ENCODE measurements at places on chromosomes 6 and 20.

- no peak for DNase-seq
These were observed 6.9 kb upstream of the RPL10A start for GRCh38 chr6:35461270-35461669.

- no peak for DNase-seq
These were observed 657 bp downstream of the NT5DC1 start for GRCh38 chr6:116101302-116101718.

- no peak for DNase-seq
These were observed 186.9 kb downstream of the HIVEP2 start for GRCh38 chr6:142757852-142758628.

DNA sequence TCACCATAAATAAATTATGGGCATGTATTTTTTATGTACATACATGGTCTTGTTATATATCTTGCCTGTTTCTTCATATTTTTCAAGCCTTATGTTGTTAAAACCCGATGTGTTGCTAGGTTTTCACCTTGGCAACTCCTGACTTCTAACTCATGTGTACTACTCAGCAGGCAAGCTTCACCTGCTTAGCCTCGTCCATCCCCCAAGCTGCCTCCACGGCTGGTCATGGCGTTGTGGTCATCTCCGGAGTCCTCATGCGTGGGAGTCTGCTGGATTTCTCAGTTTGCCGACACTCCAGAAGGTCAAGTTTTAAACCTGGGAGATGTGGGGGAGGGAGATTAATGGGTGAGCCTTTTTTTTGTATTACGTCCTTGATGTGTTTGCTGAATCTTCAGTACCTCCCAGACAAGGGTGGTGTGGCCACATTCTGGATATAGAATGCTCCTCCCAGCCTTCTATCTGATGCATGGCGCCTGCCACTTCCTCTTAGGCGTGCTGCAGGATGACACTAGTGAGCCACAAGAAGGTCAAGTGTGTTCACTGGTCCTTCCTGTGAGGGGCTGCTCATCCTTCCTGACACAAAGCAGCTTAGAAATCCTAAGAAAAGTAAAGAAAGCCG lies 26.6 kb upstream of the EDN3 start:
- no peak for DNase-seq

DNA sequence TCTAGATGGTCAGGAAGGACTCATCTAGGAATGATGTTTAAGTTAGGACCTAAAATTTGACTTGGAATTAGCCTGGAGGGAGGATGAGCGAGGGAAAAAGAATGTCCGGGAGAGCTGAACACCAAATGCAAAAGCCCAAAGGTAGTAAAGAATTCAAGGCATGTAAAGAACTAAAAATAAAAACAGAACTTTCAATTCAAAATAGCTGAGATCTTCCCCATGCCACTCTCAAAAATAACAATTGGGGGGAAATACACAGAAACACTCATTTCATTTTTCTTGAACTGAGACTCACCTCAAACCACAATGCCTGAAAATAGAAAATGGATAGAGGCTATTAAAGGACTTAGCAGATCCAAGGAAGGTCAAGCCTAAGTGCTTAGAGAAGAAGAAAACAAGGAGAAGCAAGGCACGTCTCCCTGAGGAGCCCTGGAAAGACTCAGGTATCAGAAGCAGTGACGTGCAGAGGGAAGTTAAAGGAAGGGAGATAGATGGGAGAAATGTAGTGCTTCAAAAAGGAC lies 10.4 kb downstream of the PXT1 start:
- DNase-seq = no peak

DNA sequence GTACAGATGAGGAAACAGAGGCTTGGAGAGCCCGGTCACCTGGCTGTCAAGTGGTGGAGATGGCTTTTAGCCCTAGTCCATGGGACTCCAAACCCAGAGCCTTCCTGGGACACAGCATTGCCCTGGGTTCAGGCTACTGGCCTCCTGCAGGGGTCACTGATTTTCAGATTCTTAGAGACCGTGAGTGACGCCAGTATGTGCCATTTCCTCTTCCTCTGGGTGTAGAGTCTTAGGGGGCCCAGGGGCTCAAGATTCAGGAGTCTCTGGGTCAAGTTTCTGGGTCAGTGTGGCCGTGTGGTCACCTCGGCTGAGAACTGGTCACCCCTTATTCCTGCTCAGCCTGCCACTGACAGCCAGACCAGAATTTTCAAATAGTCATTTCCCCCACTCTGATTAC lies 574 bp downstream of the ARHGAP40 start:
- no peak for DNase-seq

DNA sequence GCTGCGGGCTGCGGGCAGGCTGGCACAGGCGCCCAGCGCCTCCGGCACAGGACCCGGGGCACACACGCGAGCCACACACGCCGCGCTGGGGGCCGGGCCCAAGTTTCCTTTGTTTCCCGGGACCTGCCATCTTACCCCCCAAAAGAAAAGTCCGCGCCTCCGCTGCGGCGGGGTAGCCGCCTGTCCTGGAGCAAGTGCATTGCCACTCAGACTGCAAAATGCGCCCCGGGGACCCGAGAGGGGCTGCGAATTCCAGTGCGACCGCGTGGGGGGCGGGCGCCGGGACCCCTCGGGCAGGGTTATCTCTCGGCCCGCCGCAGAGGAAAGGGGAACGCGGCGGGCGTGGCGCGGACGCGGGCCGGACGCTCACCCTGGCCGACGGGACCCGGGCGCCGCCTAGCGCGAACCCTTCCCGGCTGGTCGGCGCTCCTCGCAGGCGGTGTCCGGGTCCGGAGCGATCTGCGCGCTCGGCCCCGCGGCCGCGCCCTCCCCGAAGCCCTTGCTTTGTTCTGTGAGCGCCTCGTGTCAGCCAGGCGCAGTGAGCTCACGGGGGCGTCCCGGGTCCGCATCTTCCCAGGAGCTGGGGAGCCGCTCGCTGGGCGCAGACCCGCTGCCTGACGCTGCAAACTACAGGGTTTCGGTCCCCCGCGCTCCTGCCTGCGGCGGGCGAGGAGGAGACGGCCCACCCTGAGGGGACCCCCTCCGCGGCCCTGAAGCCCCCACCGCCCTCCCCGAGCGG lies 639 bp upstream of the CD24 start:
- DNase-seq = peak; percentile 69

DNA sequence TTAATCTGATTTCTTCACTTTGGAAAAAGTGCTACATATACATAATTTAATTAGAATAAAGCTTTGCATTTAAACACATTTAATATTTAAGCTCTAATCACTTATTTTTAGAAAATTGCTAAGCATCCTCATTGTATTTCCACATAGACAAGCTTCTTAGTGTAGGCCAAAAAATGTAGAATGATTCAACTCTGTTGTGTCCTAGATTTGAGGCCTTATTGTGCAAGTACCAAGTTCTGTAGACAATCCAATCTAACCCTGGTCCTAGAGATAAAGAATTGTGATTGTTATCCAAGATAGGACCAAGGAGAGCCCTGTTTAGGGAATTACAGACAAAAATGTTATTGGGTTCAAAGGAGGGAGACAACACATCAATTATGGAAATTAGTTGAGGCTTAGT lies 27.6 kb downstream of the MRAP2 start:
- DNase-seq = no peak

GRCh38 chr6:106710580-106710979 lies 81.2 kb downstream of the QRSL1 start:
- DNase-seq = no peak

DNA sequence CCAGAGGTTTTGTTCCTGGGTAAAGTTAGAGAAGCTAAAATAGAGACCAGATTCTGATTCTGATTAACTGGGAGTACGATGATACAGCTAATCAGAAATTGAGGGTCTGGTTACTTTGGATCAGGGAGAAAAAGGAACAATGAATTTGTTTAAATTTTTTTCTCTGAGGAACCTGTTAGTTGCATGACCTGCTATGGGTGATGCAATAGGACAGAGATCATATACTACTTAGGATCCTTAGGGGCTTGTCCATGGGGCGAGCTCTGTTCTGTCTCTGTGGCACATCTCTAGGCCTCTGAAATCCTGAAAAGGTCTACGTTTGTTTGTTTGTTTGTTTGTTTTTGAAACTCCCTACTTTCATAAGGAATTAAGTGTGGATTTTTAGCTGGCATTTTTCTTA lies 166.1 kb upstream of the LAMP5 start:
- no peak for DNase-seq

GRCh38 chr6:167089243-167090142 lies 33.4 kb upstream of the CCR6 start:
- DNase-seq = no peak

DNA sequence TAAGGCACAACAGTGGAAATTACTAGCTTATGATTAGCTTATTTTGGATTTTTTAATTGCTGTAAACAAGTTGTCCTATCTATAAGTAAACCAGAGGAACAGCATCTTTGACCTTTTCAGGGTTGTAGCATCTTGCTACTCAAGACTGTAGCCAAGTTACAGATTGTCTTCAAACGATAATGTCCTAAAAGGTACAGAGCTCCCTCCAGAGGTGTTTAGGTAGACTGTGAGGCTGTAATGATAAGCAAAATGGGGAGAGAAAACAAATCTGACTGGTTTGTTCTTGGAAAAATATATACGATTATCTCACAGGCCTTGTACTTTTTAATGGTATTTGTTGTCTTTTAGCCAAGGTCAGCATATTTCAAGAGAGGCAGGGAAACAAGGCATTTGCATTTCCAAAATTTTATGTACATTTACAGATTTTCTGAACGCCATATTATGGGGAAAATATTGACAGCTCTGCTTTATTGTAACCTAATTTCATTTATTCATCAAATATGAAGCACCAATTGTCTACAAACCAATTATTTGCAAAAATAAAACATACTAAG lies 273.4 kb downstream of the MEI4 start:
- DNase-seq = no peak

DNA sequence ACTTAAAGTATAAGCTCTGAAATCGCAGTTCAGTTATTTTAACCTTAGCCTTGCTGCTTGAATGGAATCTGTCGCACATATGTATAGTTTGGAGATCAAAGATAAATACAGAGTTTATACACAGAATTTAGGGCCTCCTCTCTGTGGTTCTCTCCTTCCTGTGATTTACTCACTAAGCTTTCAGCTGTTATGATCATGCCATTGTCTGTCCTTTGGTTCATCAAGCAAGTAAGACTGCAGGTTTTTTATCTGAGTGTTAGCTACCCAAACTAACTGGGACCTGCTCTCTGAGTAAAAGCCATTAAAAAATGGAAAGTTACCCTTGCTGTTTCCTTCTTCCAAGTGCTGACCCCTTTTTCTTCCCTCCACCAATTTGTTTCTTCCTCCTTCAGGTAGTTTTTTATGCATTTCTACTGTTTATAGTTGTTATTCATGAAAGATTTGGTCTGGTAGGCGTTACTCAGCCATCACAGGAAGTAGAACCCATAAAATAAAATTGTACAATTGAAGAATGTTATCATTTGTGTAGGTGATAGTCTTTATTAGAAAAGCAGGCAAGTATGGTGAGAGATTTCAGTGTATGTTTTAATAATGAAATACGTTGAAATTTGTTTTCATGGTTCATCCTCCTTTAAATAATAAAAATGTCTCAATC lies 33.7 kb upstream of the SUMO4 start:
- DNase-seq = no peak

- DNase-seq = no peak
These were observed 82.5 kb downstream of the B3GAT2 start for GRCh38 chr6:70874181-70874913.

- DNase-seq = no peak
These were observed 37.0 kb upstream of the XRN2 start for GRCh38 chr20:21266191-21266536.

DNA sequence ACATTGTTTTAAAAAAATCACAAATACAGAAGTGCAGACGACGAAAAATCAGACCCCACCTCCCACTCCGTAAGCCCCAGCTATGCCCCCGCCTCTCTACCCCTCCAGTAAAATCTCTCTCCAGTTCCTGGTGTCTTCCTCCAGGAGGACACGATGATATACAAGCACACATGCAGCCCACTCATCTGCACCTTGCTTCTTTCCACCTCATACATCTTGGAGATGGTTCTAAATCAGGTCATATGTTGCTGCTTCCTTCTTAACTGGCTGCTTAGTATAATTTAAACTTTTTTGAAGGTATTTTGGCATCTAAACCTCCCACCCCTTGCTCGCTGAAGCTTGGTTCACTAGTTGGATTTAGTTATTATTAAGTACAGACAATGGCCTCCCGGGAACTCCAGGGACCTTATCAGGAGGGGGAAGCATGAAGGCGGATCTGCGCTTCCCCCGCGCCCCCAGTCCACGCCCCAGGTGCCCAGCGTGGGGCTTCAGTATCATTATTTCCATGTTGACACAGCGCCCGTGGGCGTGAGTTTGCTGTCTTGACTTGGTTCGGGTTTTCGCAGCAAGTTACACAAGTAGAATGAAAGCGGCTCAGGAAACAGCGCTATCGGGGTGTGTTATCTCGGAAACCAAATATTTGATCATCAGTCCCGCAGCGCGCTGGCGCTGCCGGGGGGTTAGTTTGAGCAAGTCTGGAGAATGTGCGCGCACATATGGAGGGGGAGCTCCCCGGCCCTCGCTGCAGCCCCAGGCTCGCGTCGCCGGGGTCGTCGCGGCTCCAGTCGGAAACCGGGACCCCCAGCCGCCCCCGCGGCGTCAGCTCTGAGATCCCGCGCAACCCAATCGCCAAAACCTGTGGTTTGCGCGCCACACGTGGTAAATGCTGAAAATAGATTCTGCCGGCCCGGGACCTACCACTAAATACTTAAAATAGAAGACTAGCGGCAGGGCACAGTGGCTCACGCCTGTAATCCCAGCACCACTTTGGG lies 2.3 kb downstream of the BMP7 start:
- no peak for DNase-seq

- no peak for DNase-seq
These were observed 216.5 kb downstream of the PTPRK start for GRCh38 chr6:128303870-128304269.

DNA sequence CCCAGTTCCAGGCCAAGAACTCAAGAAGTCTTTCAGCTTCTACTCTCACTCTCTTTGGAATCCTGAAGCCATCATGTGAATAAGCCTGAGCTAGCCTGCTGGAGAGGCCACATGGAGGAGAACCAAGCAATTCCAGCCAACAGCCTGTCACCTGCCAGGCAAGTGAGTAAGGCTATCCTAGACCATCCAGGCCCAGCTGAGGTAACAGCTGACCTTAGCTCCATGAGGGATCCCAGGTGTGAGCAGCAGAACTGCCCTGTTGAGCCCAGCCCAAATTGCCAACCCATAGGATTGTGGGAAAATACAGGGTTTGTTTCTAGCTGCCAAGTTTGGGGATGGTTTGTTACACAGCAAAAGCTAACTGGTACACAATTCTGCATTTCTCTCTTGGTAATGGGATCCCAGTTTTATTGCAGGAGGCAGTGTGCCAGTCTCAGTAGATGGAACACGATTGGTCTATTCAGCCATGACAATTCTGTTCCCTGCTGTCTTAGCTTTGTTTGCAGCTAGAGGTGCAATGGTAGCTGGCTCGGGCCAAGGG lies 5.5 kb downstream of the SRXN1 start:
- DNase-seq = no peak
